ENCODE measurements at places on chromosomes 13 and 19. TPM values are rescaled to one million over a fixed set of nuclear protein-coding genes. Genes with fewer than 3 reads are reported as not detected.

KLK3 gene
- not detected for total RNA-seq

APC2 gene
- 0.09 TPM for total RNA-seq

C5AR1 gene
- total RNA-seq, result 1.3 TPM

SWSAP1 gene
- total RNA-seq, result 2.2 TPM

PRSS57 gene
- not detected for total RNA-seq

LILRB1 gene
- 0.31 TPM for total RNA-seq

MFSD12 gene
- 40.1 TPM for total RNA-seq

ADAMTS10 gene
- 11.3 TPM for total RNA-seq

PNKP gene
- total RNA-seq, result 119 TPM

PIP5K1C gene
- total RNA-seq, result 13.5 TPM

COMMD6 gene
- total RNA-seq, result 103 TPM

LMTK3 gene
- total RNA-seq, result 9.5 TPM
